ENCODE measurements at places on chromosomes 7 and 10.
A peak's percentile ranks its signal among the peaks of the same experiment; 100 is the strongest.

DNA sequence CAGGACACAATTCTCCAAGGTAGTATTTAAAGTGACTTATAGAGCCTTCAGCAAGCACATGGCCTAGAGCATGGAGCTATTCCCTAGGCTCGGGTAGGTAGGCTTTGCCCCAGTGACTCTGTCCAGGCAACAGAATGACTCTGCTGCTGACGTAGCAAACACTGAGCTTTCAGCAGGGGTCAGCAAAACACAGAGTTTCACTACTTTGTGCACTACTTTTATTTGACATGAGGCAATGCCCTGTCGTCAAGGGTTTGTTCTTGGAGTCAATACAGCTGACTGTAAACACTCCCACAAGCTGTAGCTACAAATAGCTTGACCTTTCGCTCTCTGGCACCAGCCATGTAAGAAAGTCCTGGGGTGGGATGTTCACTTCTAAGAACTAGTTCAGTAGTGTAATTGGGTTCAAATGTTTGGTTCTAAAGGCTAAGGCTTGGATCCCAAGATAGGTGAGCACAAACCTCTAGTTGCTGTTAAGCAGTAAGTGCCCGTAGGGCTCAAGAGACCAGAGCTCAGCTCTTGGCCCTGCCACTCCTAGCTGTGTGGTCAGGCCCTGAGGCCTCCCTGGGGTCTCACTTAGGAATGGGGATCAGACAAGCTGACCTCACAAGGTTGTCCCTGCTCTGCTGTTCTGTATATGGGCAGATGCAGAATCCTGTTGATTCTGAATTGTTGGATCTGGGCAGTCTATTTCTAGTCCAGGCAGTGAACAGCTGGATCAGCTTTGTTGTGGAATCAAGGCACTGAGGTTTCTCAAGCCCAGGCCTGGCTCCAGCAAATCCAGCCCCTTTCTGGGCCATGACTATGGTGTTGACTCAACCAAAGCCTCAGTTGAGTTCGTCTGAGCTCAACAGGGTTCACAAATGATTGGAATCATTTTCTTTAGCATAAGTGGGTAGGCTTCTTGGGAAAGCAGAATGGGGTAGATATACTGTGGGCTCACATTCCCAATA is 10.7 kb downstream of the NODAL start:
- no peak for DNase-seq

DNA sequence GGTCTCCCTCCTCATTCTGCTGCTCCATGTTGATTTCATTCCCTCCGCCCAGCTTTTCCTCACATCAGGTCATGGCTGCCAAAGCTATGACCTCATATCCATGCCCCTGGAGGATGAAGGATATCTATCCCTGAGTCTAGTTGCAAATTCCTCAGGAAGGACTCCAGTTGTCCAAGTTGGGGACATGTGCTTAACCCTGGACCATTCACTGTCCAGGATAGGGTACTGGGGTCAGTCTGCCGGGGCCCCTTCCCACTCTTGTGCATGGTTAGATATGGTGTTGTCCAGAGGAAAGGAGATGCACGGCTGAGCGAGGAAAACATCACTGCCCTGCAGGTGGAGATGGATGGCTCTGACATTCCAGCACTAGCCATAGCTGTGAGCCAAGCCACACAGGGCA is 51.9 kb upstream of the COMTD1 start:
- DNase-seq, result no peak

GRCh38 chr10:122374859-122375678 is 561 bp downstream of the PLEKHA1 start:
- peak; percentile 92 for DNase-seq

DNA sequence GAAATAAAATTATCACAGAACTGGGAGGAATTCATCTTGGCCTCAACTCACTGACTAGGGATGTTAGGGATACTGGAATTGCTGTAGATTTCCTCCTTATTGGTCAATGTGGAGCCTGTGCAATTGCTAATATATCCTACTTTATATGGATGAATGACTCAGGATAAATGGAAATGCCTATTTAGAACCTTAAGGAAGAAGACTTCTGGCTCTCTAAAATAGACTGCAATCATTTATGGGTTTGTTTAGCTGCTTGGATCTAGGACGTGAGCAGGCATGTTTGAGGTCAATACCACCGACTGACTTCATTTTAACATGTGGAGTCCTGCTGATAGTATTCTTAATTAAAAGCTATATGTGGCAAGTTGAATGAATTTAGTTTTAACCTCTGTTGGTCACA is 1040.1 kb upstream of the LRRN3 start:
- no peak for DNase-seq

GRCh38 chr7:126715076-126715475 is 537.7 kb downstream of the GRM8 start:
- DNase-seq, result no peak

DNA sequence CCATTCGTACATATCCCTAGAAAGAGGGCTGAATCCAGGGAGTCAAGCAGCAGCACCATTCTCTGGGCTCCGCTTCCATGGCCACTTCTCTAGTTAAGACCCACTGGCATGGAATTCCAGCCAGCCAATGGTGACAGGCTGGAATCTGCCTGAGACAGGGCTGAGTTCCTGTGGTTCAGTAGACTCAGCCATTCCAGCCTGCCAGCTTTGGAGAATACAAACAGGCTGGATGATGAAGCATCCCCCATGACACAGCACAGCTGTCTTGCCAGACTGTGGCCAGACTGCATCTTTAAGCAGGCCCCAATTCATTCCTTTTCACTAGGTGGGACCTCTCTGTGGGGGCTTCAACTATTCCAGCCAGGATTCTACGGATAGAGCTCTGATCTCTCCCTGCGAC is 329.6 kb downstream of the XPNPEP1 start:
- DNase-seq, result no peak

GRCh38 chr10:117663750-117664149 is 121.2 kb downstream of the EMX2 start:
- DNase-seq, result no peak

GRCh38 chr7:70474639-70475234 is 657.2 kb upstream of the GALNT17 start:
- DNase-seq, result no peak

- DNase-seq, result no peak
These were observed 247.0 kb upstream of the FERD3L start for GRCh38 chr7:19392246-19392645.

GRCh38 chr10:3468919-3469638 is 296.5 kb upstream of the PITRM1 start:
- no peak for DNase-seq

DNA sequence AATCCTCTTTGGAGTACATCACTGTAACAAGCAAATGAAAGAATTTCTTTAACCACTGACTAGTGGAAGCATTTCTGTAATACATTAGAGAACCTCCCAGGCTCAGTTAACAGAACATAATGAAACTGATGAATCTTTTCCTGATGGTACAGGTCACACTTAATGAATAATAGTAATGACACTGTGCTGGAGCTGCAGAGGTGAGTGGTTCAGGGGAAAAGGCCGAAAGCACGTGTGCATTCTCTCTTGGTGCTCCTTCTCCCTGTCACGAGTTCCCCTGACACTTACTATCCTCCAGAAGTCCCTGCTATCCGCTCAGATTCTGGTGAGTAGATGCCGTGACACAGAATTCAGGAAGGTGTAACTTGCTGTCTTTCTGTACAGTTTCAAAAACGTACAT is 8.0 kb downstream of the HIPK2 start:
- DNase-seq, result no peak

Data from activated CD8-positive, alpha-beta memory T cell treated with anti-CD3 and anti-CD28 coated beads for 24 hours (primary cell).